Stimulated activated CD8-positive, alpha-beta memory T cell treated with anti-CD3 and anti-CD28 coated beads, Interleukin-7, amount 100 ng/mL, for 24 hours (primary cell): ENCODE measurements at places on chromosomes 5 and 9.

- no peak for DNase-seq
Measured at GRCh38 chr5:3657364-3658022, 61.9 kb downstream of the IRX1 start.

DNA sequence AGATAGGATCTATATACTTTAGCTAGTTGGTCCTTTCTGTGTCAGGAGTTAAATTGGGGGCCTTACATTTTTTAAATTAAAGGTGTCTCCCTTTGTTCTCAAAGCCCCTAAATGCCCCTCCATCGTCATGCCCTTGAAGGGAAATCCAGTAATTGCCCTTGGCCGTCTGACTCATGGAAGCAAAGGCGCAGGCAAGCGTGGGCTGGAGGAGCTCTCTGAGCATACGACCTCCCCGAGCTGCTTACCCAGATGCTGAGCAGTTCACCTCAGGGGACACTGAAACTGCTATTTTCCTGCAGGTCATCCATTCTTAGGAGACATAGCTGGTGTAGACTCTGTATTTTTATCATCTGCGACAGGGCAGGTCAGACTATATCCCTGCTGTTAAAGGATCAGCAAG lies 23.0 kb downstream of the PCSK1 start:
- DNase-seq: no peak

GRCh38 chr9:87223392-87224246 lies 274.0 kb upstream of the DAPK1 start:
- no peak for DNase-seq

DNA sequence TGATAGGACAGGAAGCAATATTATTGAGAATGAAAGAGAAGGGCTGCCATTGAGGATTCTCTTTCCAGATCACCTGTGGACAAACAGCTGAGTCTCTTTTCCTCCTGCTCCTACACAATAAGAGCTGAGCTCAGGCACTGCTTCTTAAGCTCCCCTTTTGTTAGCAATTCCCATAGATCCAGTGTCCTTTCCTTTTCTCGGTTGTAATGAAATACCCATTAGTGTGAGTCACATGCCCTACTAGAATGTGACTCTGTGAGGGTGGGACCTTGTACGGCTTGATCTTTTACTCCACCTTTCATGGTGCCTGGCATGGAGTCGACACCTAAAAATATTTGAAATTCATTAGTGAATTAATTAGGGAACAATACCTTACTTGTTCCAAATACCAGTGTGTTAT lies 269.2 kb downstream of the NR3C1 start:
- no peak for DNase-seq

GRCh38 chr9:31394015-31394473 lies 990.4 kb upstream of the ACO1 start:
- DNase-seq: no peak

GRCh38 chr9:2043881-2044462 lies 28.8 kb downstream of the SMARCA2 start:
- DNase-seq: no peak

GRCh38 chr5:89303033-89303480 lies 420.1 kb upstream of the MEF2C start:
- no peak for DNase-seq

DNA sequence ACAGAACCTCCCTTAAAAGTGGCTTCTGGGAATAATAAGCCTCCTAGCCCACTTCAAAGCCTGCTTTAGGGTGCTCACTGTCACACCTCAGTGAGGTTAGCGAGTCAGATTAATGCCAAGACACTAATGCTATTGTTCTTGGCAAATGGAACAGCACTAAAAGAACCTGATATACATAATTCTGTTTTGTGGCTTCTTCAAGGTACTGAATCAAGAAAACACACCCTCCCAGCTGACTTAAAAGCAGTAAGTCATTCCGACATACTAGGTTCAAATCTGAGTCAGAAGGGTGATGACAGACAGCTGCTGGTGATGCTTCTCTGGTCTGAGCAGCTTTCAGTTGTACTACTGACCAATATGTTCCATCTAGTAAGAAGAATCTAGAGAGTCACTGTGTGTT lies 121.6 kb downstream of the OXCT1 start:
- DNase-seq: no peak

- no peak for DNase-seq
Measured at GRCh38 chr5:65059681-65060598, 291.2 kb downstream of the CWC27 start.

DNA sequence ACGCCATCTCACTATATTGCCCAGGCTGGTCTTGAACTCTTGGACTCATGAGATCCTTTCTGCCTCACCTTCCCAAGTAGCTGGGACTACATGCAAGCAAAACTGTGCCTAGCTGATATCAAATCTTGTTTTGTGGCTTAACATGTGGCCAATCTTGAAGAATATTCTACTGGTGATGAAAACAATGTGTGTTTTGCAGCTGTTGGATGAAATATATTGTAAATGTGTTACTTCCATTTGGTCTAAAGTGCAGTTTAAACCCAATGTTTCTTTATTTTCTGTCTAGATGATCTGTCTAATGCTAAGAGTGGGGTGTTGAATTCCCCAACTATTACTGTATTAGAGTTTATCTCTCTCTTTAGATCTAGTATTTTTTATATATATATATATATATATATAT lies 73.1 kb downstream of the RNF130 start:
- DNase-seq: no peak
